HFFc6 (cell line): ENCODE measurements at places on chromosomes 2 and 18. TPM values are rescaled to one million over a fixed set of nuclear protein-coding genes. Genes with fewer than 3 reads are reported as not detected.

- DNase-seq, result no peak
These were observed 291.4 kb upstream of the RND3 start for GRCh38 chr2:150778828-150779227.

- DNase-seq, result no peak
These were observed 746 bp upstream of the IL37 start for GRCh38 chr2:112910219-112910618.

Gene SULT1C4
- total RNA-seq, result not detected in 2 replicates

DNA sequence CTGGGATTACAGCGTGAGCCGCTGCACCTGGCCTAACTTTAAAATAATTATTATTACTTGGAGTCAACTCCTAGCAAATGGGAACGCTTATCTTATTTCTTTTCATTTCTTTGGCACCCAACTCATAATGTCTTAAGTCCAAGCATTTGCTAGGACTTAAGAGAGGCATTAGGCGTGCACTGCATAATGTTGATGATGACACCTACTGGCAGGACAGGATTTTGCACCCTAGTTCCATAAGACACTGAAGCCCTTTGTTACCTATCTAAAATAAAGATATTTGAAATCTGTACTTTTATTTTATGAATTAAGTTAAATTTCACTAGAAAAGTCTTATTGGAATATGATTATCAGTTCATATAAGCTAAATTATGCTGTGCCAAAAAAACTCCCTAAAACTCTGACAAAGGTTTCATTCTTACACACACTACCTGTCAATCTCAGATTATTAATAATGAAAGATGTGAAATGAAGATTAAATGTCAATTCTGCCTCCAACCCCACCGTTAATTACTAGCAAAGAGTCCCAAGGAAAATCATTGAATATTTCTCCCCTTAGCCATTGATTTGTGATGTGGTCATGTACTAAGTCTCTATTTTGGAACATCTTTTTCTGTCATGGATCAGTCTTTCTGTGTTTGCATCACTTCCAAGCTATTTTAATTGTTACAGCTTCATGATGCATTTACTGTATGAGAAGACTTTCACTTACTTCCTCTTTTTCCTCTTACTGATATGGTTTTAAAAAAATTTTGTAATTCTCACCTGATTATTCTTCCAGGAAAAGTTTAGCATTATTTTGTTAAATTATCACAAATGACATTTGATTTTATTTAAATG lies 12.7 kb upstream of the CDH2 start:
- peak; percentile 70 for DNase-seq

DNA sequence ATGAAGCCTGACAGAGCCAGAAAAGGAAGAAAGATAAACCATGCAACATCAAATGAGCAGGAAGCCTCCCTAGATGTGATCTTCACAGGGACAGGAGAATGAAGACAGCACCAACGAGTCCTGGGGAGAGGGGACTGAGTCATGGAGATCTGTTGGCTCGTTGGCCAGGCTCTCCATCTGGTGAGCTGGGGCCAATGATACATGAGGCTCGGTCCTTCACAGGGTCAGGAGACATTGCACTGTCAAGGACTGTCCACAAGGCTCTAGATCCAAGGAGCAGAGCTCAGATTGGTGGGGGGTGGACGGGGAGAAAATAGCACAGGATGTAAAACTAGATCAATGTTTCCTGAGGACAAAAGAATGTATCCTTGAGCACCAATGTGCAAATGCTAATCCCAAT lies 735 bp downstream of the CD207 start:
- DNase-seq, result no peak

Gene ERBB4
- total RNA-seq, result not detected in 3 replicates

DNA sequence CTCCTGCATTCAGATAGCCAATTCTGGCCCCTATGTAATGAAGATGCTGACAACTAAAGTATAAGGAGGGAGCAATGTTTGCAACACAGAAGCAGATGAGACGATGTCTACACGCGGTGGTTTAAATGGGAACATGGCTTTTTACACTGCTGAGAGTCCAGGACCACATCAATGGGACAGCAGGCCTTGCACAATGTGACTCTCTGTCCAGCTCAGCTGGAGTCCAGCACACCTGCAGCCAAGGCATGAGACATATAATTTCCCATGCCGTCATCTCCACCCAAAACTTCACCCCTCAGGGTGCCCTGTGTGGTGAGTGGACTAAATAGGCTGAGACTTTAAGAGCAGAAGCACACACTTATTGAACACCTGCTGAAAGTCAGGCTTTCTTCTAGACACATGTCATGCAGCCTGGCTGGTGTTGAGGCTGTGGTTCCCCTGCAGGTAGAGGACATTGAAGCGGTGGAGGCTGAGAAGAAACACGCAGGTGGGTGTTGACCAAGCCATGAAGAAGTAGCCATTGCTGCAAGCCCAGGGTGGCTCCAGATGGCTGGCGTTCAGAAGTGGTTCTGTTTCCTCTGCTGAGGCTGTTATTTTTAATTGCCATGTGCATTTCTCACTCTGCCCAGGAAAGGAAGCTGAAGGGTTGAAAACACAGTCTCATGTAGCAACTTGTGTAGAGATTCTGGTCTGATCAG lies 345.6 kb downstream of the MYCN start:
- DNase-seq, result no peak

GRCh38 chr2:138475277-138475776 lies 26.2 kb upstream of the SPOPL start:
- DNase-seq, result no peak

DNA sequence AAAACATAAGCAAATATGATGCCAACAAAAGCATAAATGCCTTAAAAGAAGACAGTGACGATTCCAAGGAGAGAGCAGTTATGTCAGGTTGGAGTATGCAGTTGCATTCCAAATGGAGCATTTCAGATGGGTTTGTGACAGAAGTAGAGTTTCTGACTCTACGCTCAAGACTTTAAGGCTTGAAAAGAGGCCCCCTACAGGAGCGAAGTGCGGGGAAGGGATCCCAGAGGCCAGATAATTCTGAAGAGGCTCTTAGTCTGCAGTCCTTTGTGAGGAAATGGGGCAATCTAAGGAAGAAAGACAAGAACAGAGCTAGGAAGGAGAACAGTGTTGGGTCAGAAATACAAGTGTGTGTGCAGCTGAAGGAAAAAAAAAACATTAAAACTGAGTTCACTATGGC lies 95.5 kb downstream of the ZNF521 start:
- DNase-seq, result no peak
